ENCODE measurements at places on chromosomes 11 and 22.

DNA sequence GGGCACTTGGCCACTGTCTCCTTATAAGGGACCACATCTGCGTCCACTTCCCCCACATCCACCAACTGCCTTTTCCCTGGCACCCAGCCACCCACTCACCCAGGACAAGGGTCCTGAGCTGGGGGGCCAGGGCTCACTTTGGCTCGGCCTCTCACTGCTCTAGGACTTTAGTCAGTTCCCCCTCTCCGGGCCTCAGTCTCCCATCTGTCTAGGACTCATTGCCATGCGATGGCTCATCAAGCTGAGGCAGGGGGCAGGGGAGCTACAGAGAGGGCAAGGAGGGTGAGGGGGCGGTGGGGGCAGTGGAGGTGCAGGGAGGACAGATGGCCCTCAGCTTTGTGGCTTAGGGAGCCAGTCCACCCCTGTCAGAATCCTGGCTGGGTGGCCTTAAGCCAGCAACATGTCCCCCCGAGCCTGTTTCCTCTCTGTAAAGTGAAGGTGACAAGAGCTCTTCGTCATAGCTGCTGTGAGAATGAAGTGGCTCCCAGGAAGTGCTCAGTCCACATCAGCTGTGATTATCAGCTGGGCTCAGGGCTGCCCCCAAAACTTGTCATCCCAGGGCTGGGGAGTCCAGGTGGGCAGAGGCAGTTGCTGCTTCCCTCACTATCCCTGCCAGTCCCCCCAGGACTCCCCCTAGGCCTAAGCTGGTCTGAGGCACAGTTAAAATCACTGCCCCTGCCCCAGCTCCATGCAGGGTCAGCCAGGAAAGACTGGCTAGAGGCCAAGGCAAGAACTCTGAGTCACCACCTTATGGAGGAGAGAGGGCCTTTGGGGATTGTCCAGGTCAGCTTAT lies 14.9 kb downstream of the RAC2 start:
- no peak for DNase-seq

DNA sequence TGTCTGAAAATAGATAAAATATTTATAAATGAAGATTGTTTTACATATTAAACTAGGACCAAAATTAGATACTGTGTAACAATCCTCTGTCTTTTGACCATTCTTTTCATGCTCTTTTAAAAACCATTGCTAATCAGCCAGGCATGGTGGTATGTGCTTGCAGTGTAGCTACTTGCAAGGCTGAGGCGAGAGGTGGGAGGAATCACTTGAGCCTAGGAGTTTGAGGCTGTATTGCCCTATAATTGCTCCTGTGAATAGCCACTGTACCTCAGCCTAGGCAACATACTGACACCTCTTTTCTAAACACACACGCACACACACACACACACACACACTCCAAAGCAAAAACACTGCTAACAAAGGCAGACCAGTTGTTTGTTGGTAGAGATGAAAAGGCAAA lies 259.2 kb downstream of the JRKL start:
- DNase-seq, result no peak

DNA sequence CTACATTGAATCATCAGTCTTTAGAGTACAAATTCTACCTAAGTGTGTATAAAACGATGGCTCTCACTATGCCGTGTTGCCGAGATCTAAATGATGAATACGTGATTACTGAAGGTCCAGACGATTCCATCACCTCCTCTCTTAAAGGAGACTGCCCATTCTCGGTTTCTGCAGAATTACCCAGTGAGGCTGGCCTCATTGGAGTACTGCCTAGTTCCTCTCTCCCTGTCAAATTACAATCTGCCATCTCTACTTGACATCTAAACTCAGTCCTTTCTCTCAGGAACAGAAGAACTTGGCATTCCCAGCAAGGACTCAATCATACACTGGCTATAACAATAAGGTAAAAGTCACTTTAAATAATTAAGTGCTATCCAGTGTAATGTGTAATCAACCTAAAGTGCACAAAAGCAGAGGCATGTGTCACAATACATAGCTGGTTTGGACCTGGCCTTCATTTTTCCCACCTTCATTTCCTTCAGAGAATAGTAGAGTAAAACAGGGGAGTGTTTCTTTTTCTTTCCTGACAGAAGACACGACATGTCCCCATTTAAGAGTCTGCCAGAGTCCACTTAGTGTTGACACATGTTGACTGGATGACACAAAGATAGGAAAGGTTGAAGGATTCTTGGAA lies 634.1 kb downstream of the LRRC4C start:
- DNase-seq, result no peak

- no peak for DNase-seq
Measured at GRCh38 chr11:3170044-3170755, 5.1 kb upstream of the OSBPL5 start.

DNA sequence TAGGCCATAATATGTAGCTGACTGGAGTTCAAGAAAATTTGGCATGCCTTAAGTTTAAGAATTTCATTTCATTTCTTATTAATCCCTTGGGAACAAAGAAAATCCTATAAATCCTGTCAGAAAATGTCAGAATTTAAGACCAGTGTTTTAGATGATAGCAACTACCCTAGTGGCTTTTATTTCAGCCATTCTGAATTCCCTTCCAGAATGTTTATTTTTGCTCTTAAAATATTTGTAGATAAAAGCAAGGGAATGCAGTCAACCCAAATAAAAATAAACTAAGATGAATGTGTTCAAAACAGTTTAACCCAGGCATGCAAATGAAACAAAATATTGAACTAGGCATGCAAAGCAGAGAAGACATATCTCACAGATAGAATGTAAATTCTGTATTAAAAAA lies 356.9 kb upstream of the LRRC4C start:
- no peak for DNase-seq

GRCh38 chr22:41501209-41501608 lies 32.3 kb downstream of the ACO2 start:
- DNase-seq, result no peak
